Kidney epithelial cell (primary cell): ENCODE measurements at places on chromosomes 11 and 22. TPM values are rescaled to one million over a fixed set of nuclear protein-coding genes. Genes with fewer than 3 reads are reported as not detected.

The SHANK2 gene
- total RNA-seq: 12.5 and 16.0 TPM in 2 replicates

The XNDC1N gene
- total RNA-seq: 2.2 and 7.1 TPM in 2 replicates

The OR2AG1 gene
- total RNA-seq: not detected in 2 replicates

The NR1H3 gene
- total RNA-seq: 3.8 and 7.3 TPM in 2 replicates

The CBLIF gene
- total RNA-seq: not detected in 2 replicates

The RIMBP3C gene
- total RNA-seq: 0.29 and 0.48 TPM in 2 replicates

The ARHGEF17 gene
- total RNA-seq: 25.5 and 31.1 TPM in 2 replicates

GRCh38 chr11:76790251-76790650 lies 7.1 kb downstream of the TSKU start:
- DNase-seq: no peak

DNA sequence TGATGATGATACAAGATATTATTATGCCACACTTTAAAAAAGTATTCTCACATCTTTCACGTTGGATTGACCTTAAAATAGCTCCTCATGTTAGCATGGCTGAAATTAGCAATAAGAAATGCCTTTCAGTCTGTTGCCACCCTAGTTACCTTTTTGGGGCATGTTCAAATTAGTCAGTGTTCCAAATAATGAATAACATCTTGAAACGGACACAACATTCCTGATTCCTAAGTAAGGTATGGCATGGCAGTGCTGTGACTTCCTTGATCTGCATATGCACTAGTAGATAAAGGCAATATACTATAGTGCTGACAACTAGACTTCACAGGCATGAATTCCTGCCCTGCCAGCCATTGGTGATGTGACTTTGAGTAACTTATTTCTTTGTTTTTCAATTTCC lies 914.5 kb downstream of the METTL15 start:
- no peak for DNase-seq

GRCh38 chr11:4523666-4524065 lies 21.3 kb upstream of the OR52M1 start:
- no peak for DNase-seq

GRCh38 chr11:78365381-78365792 lies 52.2 kb downstream of the GAB2 start:
- DNase-seq: peak; percentile 37

DNA sequence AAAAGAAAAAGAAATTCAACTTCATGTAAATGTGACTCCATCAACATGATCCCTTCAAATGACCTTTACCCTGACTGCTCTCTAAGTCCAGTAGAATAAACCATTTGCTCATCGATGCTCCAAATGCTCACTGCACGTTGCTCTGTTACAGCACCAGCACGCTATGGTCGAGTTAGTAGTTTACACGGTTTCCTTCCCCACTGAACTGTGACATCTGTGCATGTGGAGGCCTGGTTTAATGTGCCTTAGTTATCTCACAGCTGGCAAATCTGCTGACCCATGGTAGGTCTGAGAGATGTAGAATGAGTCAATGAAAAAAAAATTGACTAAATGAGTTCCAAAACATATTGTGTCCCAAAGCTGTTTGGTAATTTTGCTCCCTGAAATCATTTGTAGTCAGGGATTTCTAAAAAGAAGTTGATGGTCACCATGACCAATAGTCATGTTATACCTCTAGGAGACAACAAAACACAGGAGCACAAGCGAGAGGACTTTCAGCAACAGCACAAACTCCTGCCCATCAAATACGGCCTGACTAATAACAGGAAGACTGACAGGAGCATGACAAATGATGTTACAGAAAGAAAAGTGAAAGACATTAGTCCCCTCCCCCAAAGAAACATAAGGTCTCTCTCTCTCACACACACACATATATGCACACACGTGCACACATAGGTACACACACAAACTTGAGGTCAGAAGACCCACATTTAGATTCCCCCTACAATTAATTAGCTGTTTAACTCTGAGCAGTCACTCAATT lies 624.5 kb downstream of the OPCML start:
- DNase-seq: no peak

GRCh38 chr22:30191040-30191701 lies 55.4 kb downstream of the LIF start:
- DNase-seq: no peak

GRCh38 chr11:130846606-130847005 lies 69.7 kb downstream of the SNX19 start:
- DNase-seq: no peak
